T-helper 2 cell treated with Interferon-gamma antibody and Interleukin-4, amounts not matched to agents 5 μg/mL and 100 μg/mL, for 36 hours (primary cell): ENCODE measurements at places on chromosomes 3 and 15.

- no peak for DNase-seq
Observed at GRCh38 chr3:59321881-59322540, 272.2 kb upstream of the CFAP20DC start.

DNA sequence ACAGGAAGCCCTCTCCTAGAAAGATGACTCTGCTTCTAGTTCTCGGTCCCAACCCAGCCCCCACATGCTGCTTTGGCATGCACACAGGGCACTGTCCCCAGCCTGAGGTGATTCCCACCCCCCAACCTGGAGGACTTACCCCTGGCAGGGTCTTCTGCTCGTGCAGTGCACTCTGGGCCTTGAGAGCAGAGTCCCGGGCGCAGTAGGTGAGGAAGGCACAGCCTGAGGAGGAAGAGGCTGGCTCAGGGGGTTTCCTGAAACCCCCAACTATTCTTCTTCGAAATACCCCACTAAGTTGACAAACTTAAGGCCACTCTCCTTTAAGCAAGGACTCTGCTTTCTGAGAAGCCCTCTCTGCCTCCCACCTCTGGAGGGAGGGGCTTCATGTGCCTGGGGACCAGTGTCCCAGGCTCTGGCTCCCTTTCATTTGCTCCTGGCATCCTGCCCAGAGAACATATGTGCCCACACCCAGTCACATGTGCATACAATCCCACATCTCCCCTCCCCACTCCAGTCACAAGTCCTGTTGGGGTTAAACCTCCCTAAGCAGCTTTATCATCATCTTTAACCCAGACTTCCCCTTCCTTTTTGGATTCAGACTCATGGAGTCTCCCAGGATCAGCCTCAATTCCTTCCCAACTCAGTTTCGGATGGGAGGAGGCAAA is 4.1 kb downstream of the CELF6 start:
- DNase-seq, result no peak

DNA sequence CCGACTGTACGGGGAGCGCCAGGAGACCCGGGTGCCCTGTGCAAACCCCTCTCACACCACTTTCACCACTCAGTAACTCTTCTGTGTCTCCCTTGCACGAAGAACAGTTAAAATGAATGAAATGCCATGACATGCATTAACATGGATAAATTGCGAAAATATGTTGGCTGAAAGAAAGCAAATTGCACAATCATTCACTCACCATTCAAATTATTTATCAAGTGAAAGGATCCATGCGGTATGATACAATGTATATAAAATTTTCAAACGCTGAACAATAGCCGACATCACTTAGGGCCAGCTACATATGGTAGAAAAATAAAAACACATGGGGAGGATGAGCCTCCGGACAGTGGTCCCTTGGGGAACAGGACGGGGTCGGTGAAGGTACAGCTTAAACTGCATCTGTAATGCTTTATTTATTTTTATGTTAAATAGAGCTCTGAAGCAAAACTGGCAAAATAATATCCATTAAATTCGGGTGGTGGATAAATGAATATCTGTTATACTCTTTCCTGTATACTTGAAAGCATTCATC is 45.9 kb downstream of the SLC12A8 start:
- no peak for DNase-seq

DNA sequence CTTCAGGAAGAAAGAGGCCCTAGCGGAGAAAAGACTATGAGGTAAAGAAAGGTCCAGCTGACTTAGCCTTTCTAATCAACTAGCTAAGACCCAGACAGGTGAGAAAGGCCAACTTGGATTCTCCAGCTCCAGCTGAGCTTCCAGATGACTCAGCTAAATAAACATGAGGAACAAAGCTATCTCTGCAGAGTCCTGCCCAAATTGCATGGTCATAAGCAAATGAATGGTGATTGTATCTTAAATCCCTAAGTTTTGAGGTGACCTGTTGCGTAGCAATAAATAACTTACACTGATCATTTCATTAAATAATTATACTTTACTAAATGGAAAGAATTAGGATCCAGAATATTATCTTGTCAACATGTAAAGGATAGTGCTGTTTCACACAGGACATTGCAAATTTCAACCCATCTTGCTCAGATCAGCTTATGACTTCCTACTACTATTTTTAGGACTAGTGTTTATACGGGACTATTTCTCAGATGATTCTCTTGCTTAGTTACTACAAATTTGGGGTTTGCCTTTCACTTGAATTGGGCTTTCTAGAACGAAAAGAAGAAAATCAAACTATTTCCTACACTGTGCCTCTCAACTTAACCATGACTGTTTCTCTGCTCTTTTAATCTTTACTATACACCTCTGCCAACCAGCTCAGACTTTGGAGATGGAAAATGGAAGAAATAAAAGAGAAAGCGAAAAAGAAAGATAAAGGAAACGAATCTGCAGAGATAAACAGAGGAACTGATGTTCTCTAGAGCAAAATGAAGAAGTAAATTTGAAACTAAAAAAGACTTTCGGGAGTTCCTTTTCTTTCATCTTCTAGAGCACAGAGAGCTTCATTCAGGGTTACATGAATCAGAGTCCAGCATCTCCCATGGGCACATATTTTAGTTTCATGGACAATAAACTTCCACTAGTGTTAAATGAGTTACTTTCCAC is 6.6 kb upstream of the ADGRG7 start:
- DNase-seq, result no peak

GRCh38 chr15:72199721-72200212 is 2.2 kb upstream of the GRAMD2A start:
- DNase-seq, result peak; percentile 58

DNA sequence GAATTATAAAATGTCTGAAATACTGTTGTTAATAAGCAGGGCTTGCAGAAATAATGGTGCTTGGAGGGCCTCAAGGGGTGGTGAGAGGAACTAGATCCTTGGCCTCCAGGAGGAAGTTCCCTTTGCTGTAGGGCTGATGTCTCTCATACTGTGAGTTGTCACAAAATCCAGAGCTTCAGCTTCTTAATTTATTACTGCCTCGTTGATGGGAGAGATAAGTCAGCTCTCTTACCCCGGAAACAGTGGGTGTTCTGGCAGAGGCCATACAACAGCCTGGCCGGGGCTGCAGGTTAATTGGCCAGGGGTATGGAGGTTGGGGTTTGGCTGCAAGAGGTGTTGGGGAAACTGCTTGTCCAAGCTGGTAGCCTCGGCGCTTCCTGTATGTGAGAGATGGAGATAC is 15.5 kb downstream of the MAPKAPK3 start:
- no peak for DNase-seq

DNA sequence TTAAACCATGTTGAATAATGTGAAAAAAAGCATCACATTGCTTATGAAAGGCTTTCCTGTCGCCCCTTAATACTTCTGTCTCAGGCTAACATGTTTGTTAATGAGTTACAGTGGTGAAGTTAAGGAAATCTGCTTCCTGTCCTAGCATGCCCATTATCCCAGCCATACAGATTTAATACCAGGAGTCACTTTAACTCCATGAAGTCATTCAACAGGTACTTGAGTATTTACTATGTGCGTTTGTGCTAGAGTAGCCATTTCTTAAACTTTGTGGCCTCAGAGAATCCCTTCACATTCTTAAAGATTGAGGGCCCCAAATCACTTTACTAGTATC is 10.1 kb upstream of the SETD5 start:
- no peak for DNase-seq

- DNase-seq, result no peak
Observed at GRCh38 chr3:131723343-131723742, 220.6 kb upstream of the MRPL3 start.

DNA sequence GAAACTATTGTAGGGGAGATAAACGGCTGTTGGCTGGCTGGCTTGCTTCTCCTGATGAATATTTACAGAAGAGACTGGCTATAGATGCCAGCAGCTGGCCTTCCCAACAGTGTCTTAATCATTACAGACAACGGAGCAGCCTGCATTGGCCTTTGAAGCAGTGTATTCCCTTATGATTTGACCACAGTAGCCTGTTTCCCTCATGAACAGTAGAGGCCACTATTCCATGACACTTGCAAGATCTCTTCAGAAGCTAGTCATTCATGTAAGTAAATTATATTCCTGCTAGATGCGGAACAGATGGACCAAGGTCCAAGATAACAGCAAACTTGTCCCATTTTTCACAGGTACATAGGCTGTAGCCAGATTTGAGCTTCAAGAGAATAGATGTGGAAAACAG is 47.3 kb downstream of the TMCO5A start:
- no peak for DNase-seq

DNA sequence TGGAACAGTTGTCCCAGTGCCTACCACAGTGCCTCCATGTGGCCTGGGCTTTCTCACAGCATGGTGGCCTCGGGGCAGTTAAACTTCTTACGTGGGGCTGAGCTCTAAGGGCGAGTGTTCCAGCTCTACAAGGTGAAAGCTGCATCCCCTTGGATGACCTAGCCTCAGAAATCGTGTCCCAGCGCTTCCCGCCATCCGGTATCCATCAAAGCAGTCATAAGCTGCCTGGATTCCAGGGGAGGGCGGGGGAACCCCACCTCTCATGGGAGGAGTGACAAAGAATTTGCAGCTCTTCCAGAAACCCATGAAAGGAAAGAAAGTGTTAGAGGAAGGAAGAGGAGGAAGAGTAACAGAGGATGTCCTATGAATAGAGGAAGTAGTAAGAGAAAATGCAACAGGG is 45.8 kb upstream of the CCDC174 start:
- no peak for DNase-seq
